Upper lobe of left lung (tissue), 6 donors: ENCODE measurements at places on chromosomes 7 and 10. TPM values are rescaled to one million over a fixed set of nuclear protein-coding genes. Genes with fewer than 3 reads are reported as not detected.

The SFXN2 gene
- total RNA-seq: 6.5 TPM

The SLC18A3 gene
- not detected for total RNA-seq

DNA sequence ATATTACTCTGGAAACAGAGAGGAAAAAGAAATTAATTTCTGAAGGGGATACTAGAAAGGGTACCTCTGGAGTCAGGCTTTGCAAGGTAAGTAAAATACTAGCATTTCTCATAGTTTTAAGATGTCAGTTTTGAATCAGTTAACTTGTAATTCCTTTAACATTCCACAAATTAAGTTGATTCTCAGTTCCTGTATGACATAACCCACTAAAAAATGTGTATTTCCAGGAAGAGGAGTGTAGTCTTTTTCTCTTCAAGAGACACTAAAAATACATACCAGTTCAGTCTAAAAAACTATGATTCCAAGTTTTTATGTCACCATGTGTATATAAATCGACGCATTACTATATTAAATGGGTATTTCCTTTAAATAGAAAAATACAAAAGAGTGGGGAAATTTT is 113.2 kb downstream of the CDK6 start:
- no peaks in the 10 kb centered on the region for H3K27me3 ChIP-seq

GRCh38 chr10:77673515-77674140 is 36.0 kb upstream of the KCNMA1 start:
- no peak for DNase-seq
- no peak overlapping the region for H3K27ac ChIP-seq
- no peaks in the 10 kb centered on the region for H3K36me3 ChIP-seq

- H3K4me1 ChIP-seq: no peaks in the 10 kb centered on the region
- no peak for DNase-seq
- H3K36me3 ChIP-seq: no peaks in the 10 kb centered on the region
- peaks cover 13% of the 10 kb centered on the region for H3K27me3 ChIP-seq
- no peak overlapping the region for H3K27ac ChIP-seq
Measured at GRCh38 chr7:1357601-1358271, 101.5 kb downstream of the MICALL2 start.

DNA sequence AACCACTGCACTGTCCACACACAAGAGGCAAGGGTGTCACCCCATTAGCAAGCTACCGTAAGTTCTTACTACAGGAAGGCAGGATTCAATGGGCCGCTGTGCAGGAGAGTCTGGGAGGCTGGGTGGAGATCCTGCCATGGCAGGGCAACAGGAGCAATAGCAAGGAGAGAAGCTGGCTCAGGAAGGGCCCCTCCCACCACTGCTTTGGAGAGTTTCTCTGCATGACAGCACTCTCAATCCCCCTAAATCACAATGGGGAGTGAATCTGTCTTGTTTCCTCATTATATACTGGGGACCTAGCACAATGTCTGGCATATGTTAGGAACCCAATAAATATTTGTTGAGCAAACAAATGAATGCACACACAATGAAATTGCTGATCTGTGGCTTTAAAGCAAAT is 83.2 kb upstream of the SFMBT2 start:
- no peaks in the 10 kb centered on the region for H3K27me3 ChIP-seq
- H3K4me1 ChIP-seq: peaks cover under 1% of the 10 kb centered on the region
- no peak for DNase-seq
- H3K27ac ChIP-seq: no peak overlapping the region

GRCh38 chr7:6425948-6426347 is 21.8 kb downstream of the DAGLB start:
- H3K4me3 ChIP-seq: no peak overlapping the region
- H3K36me3 ChIP-seq: peaks cover 90% of the 10 kb centered on the region
- no peaks in the 10 kb centered on the region for H3K27me3 ChIP-seq
- H3K27ac ChIP-seq: no peak overlapping the region
- no peak for DNase-seq

- H3K27ac ChIP-seq: no peak overlapping the region
- no peaks in the 10 kb centered on the region for H3K36me3 ChIP-seq
- no peak overlapping the region for H3K4me3 ChIP-seq
- H3K27me3 ChIP-seq: no peaks in the 10 kb centered on the region
Measured at GRCh38 chr7:157276731-157277562, 59.9 kb upstream of the DNAJB6 start.

DNA sequence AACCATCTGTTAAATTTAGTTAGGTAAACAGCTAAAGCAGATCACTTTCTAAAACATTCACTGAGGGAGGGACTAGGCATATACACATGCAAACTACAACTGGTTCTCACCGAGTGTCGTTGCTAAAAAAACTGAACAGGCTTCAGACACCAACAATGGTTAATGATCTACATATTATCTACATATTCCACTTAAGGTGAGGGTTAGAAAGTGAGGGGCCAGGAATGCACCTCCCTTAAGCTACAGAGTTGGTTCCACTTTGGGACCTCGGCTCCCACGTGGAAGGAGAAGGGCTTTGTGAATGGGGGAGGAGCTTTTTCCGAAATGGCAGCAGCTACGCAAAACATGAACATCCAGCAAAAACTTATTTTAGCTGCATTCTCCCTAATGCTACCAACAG is 5.8 kb downstream of the CTBP2 start:
- no peak for DNase-seq
- no peaks in the 10 kb centered on the region for H3K27me3 ChIP-seq
- H3K36me3 ChIP-seq: no peaks in the 10 kb centered on the region
- H3K4me3 ChIP-seq: no peak overlapping the region
- H3K4me1 ChIP-seq: peaks cover 78% of the 10 kb centered on the region

DNA sequence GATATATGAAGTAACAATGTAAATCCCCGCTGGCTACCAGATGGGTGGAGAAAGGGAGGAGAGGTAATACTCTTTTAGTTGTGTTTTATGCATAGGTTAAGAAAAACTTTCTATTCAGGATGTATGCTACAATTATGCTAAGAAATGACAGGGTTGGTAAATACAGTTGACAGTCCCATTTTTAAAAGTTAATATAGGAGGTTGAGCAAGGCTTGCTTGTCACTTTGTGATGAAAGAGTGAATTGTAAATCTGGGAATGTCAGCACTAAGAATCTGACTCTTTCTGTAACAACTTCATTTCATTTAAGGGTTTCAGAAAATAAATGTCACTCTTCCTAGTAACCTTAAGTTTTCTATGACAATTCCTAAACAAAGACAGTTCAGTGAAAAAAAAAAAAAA is 59.8 kb downstream of the PTPRZ1 start:
- H3K4me3 ChIP-seq: no peak overlapping the region
- no peak overlapping the region for H3K27ac ChIP-seq
- H3K36me3 ChIP-seq: no peaks in the 10 kb centered on the region
- no peaks in the 10 kb centered on the region for H3K4me1 ChIP-seq
